ENCODE measurements at places on chromosomes 1 and 21.

- DNase-seq: no peak
Observed at GRCh38 chr1:207097871-207098324, 6.1 kb upstream of the C4BPA start.

- no peak for DNase-seq
Observed at GRCh38 chr1:30042438-30043147, 680.8 kb downstream of the MATN1 start.

- DNase-seq: no peak
Observed at GRCh38 chr1:34915521-34915920, 13.9 kb downstream of the DLGAP3 start.

DNA sequence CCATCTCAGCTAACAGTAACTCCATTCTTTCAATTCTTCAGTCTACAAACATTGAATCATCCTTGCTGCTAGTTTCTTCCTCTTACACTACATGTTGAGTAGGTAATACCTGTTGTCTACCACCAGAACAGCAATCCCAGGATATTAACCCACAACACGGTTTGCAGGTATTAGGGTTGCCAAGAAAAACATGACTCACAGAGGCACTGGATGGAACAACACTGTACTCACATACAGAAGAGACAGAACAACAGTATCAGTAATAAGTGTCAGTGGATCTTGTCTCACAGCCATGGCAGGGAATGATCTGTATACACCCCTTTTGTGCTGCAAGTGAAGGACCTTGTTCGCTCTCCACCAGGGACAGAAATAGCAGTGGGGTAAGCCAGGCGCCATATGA, 212.1 kb downstream of the GPR52 start:
- DNase-seq: no peak

- no peak for DNase-seq
Observed at GRCh38 chr1:14715266-14715665, 116.8 kb downstream of the KAZN start.

DNA sequence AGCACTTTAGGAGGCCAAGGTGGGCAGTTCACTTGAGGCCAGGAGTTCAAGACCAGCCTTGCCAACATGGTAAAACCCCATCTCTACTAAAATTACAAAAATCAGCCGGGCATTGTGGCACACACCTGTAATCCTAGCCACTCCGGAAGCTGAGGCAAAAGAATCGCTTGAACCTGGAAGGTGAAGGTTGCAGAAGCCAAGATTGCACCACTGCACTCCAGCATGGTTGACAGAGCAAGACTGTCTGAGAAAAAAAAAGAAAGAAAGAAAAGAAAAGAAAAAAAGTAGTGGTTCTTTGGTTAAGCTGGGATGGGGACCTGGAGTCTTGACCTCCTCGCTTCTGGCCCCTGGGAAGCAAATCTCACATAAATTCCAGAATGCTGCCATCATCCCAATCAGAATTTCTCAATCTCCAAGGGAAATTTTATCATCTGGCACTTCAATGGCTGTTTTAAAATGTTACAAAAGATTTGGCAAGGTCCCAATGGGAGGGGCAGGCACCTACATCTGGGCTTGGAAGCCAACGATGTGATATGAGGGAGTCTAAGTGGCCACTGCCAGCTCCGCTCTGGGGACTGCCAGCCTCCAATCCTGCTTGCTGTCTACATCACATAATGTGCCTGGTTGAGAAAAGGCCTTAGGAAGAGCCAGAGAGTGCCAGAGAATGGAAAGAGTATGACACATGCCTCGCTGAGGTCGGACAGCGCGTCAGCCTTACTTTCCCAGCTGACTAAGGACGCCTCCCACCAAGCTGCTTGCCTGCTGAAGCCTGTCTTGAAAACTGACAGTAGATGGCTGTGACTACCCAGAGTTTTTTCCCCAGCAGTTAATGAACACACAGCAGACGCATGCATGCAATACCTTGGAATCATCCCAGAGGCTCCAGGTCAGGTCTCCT, 42.1 kb upstream of the SRP9 start:
- DNase-seq: no peak

DNA sequence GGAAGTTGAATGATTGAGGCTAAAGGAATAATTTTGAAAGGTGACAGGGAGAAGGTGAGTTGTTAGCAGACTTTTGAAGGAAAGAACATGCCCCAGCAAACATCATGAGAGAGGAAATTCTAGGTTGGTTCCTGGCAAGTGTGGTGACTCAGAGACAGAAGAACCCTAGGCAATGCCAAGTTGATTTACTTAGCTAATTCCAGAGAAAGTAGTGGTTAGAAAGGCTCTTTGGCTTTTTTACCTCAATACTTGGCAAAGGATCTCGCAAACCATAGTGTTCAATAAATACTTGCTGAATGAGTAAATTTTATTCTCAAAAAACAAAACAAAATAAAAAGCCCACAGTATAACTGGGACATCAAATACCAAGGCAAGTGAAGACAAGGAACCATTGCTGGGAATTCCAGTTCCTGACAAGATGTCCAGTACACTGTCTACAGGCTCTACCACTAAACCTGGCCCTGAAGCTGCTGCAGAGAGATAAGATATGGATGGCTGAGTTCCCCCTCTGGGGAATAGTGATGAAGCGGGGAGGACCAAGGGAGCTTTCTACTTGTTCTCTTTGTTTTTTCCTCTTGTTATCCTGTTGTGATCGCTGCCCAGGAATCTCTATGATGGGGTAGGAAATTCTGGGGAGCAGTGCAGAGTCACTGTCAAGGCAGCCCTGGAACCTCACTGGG, 48.2 kb downstream of the IL12RB2 start:
- no peak for DNase-seq

- DNase-seq: no peak
Observed at GRCh38 chr1:18332576-18332975, 148.2 kb upstream of the KLHDC7A start.

GRCh38 chr1:30892671-30893073, 15.9 kb downstream of the SDC3 start:
- DNase-seq: no peak

DNA sequence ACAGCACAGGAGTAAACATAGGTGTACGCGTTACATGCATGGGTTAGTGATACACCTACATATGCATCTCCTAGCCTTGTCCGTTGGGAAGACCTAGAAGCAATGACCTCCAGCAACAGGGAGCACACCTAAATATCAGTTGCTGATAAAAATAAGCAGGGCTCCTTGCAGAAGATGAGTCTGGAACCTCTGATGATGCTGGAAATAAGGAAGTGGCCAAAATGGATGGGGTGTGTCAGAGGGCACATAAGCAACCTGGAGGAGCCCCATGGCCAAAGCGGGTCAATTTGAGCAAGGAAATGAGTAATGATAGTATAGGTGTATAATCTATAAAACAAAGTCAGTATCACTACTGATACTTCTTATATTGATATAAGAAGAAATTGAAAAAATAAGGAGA, 13.7 kb downstream of the ADARB1 start:
- no peak for DNase-seq

DNA sequence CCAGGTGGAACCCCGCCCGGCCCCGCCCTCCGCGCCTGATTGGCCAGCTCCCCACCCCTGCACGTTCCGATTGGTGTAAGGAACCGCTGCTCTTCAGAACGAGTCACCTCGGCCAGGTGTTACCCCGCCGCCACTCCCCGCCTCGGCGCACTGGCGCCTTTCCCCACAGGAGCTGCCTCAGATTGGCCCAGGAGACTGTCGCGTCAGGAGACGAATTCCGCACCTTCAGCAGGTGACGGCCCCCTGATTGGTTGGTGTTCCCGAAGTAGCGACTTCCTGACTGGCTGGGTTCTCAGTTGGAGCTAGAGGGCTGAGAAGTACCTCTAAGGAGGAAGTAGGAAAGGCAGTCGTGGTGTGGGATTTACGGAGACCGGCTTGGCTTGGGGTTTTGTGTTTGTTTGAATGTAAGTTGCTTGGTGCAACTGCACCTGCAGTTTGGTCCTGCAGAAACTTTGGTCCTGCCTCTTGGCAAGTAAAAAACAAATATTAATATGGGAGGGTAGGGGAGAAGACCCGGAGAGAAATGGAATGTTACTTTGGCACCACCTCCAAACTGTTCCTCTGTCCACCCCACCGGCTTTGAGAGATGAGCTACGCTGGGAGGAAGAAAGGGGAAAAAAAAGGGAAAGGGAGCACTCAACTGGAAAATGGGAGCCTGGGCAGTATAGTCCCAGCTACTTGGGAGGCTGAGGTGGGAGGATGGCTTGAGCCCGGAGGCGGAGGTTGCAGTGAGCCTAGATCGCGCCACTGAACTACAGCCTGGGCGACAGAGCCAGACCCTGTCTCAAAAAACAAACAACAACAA, 415 bp upstream of the F11R start:
- DNase-seq: peak; percentile 55

DNA sequence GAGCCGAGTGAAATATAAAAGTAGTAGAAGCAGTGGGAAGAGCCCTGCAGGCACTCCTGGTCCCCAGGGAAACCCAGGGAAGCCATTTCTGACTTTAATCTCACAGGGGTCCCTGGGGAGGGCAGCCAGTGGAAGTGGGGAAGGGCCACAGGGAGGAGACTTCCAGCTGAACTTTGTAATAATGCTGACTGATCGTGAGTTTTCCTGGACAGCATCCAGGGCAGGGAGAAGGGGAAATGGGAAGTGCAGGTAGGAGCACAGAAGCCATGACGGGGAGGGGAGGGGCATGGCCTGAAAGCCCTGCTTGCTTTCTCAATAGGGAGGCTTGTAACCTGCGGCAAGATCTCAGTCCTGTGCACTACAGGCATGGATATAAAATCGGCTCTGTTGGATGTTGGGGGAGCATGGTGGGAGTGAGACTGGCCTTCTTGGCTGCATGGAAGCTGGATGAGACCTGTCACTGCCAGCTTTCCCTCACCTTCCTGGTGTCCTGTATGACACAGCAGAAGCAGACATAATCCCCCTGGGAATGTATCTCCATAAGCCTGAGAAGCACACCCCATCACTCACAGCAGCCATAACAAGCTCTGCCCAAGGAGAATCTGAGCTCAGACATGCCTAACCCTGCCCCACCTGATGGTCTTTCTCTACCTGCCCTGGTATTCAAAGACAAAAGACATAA, 15.1 kb upstream of the MX1 start:
- DNase-seq: no peak

DNA sequence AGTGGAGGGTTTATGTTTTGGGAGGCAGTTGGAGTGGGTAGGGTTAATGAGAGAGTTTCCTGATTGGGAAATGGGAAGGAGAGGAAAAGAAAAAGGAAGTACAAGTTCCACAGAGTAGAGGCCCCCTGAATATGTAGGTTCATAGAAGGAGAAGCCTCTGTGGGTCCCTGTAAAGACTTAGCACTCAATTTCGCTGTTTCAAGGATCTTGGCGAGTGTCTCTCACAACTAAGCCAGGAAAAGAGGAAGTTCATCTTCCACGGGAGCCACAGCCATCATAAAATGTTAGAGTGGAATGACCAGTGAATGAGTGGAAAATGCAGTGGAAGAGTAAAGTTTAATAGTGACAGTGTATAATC, 17.4 kb upstream of the DPYD start:
- no peak for DNase-seq

GRCh38 chr1:25676488-25676887, 59.9 kb downstream of the MAN1C1 start:
- no peak for DNase-seq

- DNase-seq: no peak
Observed at GRCh38 chr1:171988243-171988885, 147.1 kb downstream of the DNM3 start.

DNA sequence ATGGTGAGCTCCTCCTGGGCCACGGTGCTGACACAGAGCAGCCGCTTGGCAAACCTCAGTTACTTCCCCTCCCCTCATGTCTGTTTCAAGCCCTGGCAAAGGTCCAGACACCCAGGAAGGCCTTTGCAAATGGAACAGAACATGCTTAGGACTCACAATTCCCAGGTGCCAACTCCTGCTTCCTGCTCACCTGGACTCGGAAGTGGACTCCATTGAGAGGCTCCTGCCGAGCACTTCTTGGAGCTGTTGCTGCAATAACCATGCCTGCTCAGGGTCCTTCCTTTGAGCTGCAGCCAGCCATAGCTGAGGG, 10.7 kb downstream of the DCST2 start:
- DNase-seq: no peak

GRCh38 chr1:28506907-28507246, 1.0 kb downstream of the RCC1 start:
- no peak for DNase-seq

GRCh38 chr1:43312212-43312623, 11.4 kb downstream of the TIE1 start:
- no peak for DNase-seq

DNA sequence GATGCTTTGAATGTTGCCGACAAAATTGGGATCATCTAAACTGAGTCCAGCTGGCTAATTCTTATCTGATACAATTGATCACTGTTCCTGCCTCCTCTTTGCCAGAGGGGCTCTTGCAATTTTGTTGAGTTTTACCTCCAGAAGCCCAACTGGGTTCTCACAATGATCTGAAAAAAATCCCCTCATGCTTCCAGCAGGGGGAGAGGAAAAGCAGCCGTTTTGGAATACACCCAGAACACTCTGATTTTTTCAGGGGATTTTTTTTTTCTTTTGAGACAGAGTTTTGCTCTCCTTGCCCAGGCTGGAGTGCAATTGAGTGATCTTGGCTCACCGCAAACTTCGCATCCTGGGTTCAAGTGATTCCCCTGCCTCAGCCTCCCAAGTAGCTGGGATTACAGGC, 13.9 kb upstream of the RERE start:
- DNase-seq: no peak

DNA sequence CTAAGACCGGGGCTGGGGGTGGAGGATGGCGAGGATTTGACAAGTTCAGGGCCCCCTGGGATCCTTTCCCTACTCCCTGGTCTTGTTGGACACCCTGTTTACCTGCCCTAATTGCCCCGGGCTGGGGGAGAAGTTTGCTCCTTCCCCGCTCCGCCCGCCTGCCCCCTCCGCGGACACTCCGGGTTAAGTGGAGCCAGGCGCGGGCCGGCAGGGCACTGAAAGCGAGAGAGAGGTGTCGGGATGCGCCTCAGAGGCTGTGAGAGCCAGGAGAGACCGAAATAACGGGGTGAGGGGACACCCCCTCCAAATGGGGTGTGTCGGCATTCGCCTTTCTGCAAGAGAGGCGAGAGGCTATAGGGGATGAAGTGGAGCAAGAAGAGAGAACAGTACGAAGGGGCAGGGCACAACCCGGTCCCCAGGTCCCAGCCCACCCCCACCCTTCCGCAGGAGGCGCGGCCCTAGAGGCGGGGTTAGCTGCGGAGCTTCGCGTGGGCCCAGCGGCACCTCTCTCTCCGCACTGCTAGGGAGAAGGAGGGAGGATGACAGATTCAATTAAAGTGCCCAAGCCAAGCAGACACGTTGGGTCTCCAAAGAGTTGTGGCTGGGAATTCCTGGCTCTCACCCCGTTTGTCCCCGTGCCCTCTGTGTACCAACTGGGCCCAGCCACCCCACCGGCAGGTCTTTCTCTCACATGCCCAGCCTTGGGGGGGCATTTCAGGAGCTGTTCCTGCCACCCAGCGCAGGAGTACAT, 3.8 kb downstream of the EFNA3 start:
- no peak for DNase-seq

DNA sequence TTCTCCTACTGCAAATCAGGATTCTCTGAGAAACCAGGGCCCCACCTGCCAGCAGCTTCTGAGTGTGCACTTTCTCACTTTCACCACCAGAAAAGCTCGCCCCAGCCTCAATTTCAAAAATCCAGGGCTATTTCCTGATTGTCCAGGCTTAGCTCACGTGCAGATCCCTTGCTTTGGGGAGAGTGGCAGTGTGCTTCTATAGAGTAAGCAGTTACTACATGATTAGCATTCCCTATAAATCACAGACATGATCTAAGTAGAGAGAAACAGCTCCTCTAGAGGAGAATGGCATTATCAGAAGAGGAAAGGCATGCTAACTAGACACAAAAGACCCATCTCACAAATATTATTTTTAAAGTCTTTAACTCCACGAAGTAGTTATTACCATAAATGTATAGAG, 456.0 kb upstream of the PKN2 start:
- DNase-seq: no peak

GRCh38 chr1:59391212-59392179, 94.6 kb downstream of the FGGY start:
- no peak for DNase-seq

GRCh38 chr21:31397939-31398338, 53.9 kb upstream of the TIAM1 start:
- DNase-seq: no peak
